ENCODE measurements at places on chromosomes 3 and 15.

GRCh38 chr3:55521064-55521737, 34.1 kb upstream of the WNT5A start:
- no peak for DNase-seq

- peak; percentile 99 for DNase-seq
Observed at GRCh38 chr3:9779721-9780457, 10.1 kb upstream of the CAMK1 start.

GRCh38 chr15:79682285-79682684, 214.5 kb downstream of the MTHFS start:
- DNase-seq, result no peak

GRCh38 chr3:33758281-33758680, 40.1 kb upstream of the PDCD6IP start:
- no peak for DNase-seq

DNA sequence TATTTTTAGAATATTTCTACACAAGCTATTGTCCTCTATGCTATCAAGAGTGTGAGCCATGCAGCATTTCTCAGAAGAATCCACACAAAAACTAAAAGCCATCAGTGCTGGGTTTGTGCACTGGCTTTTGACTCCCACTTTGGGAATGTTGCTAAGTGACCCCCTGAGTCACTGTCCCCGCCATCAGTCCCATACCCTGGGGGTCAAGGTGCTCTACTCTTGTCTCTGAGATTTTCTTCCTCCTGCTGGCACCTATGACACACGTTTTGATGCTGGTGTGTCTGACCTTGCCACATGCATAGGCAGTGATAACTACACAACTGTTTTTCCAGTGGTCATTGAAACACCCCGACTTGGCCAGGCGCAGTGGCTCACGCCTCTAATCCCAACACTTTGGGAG, 19.8 kb downstream of the CMTM7 start:
- DNase-seq, result no peak

DNA sequence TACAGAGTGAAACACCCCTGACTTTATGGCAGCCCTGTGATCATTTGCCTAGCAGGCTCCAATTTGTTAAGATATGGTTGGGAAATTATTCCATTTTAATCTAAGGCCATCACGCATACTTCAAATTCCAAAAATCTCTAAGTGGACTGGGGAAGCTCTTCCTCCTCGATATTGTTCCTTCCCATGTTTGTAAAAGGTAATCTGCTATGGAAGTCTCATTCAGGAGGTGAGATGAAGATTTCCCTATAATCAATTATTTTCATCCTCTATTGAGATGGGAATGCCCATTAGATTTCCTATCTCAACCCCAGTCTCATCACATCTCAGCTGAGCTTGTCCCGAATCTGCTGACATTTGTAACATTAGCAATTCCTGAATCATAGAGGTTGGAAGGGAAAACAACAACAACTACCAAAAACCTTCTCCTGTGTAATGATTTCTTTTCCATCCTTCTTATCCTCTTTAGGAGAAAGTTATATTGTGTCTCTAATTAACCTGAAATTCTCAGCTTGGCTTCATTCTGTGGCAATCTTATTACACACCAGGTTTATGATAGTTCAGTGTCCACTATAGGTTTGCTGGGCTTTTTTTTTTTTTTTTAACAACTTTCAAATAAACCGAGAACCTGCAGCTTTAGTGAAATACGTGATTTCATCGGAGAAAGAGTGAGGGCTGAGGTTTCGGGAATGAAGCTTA, 2.2 kb upstream of the NR2F2 start:
- DNase-seq, result no peak

DNA sequence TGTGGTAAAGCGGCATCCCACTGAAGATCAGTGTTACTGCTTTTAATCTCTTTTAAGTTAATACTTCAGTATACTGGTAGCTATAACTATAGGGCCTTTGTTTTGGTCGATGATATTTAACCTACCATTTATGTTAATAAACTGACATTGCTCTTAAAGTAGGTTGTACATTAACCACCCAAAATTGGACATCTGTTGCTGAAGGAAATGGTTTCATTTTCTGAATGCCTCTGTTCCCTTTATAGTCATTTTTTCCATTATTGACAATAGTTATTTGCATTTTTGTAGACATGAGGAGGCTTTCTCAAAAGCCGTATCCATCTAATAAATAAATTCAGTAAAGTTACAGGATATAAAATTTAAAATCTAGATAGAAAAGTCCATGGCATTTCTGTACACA, 252.4 kb upstream of the UBE2E1 start:
- no peak for DNase-seq

DNA sequence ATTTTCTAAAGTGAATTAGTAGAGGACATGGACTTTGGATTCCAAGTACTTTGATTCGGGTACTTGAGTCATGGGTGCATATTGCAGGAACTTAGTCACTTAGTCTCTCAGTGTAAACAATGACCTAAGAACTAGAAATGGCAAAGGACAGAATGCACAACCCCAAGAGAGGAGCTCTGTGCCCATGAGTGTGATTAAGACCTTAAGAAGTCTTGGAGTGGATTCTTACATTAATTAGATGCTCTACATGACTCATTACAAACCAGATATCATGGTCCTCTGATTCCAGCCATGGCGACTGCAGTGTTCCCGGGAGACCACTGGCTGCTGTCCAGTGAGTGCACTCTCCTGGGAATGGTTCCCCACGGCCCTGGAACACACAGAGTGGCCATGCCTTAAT, 251.5 kb downstream of the GABRG3 start:
- DNase-seq, result no peak

GRCh38 chr3:172536993-172537419, 13.8 kb upstream of the TNFSF10 start:
- DNase-seq, result peak; percentile 83

DNA sequence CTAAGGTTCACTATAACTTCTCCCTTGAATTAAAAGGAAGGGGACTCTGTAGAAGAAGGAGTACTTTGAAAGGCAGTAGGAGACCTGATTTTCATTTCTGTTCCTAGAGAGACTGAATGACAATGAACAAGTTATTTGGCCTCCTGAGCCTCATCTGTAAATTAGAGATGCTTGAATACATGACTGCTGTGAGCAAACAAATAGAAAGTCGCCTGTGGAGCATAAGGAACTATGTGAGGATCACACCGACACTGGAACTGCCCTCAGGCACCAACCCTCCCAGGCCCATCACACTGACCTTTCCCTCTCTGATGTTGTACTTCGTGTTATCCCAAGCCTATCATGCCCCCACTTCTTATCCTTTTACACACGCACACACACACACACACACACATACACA, 48.6 kb downstream of the IMPG2 start:
- no peak for DNase-seq

DNA sequence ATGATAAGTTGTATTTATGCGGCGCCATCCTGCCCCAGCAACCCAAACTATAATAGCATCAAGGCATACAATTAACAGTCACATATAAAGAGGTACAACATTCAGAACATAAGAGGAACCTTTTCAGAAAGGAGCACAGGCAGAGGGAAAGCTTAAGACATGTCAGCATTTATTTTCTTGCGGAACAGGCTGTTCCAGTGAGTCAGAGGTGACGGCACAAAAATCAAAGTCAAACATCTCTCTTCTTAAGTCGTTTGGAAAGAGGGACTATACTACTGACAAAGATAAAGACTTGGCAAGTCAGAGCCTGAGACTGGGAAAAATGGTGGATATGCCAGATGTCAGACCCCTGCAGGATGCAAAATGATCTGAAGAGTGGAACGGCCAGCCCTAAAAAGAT, 128.4 kb downstream of the CTNNB1 start:
- DNase-seq, result no peak

DNA sequence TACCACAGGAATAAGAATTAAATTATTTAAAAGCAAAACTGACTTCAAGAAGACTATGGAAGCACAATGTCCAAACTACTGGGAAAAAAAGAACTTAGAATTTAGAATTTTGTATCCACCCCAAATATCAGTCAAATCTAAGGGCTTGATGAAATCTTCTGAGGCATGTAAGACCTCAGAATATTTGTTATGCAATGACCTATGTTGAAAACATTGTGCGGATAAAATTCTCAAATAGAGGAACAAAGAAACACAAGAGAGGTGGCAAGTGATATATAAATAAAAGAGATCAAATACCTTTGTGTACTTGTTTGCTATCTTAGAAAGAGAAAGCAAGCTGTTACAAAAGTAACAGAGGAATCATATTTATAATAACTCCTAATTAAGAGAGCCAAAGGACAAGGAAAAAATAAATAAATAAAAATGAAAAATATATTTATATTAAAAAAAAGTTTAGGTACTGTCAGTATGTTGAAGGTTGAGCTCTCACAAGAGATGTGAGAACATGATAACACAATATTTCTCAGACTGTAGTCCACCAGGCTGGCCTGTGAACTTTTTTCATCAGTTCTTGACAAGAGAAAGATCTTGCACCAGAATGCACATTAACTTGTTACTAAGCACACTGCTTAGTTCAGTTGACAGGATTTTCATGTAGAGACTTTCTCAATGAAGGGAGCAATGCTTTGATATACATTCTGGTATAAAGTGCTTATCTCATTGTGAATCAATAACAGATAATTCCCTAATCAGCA, 50.0 kb downstream of the CPA3 start:
- DNase-seq, result no peak

DNA sequence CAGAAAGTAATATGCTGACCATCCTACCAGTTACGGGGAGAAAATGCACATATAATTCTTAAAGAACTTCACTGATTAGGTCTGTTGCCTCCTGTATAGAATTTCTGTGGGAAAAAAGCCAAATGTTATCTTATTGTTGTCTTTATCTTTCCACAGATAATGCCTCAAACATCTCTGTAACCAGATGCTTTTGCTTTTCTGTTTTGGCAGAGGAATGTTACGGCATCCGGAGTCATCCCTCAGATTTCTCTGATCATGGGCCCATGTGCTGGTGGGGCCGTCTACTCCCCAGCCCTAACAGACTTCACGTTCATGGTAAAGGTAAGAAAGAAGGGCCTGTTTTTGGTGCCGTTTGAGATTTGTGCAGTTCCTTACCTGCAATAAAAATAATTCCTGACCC, 33.5 kb downstream of the PCCB start:
- no peak for DNase-seq

DNA sequence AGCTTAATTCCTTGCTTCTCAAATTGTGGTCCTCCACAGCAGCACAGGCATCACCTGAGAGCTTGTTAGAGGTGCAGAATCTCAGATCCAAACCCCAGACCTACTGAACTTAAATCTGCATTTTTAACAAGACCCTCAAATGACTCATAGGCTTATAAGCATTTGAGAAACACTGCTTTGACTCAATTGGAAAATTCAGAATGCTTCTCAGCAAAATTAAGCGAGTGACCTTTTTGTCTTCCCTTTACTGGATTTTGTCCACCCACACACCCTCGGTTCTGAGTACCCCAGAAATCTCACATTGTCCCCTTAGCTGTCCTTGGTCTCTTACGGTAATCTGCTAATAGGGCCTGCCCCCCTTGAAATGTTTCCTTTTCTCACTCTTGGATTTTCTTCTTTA, 17.9 kb downstream of the CD80 start:
- no peak for DNase-seq

GRCh38 chr3:53040351-53040820, 5.5 kb downstream of the SFMBT1 start:
- no peak for DNase-seq

DNA sequence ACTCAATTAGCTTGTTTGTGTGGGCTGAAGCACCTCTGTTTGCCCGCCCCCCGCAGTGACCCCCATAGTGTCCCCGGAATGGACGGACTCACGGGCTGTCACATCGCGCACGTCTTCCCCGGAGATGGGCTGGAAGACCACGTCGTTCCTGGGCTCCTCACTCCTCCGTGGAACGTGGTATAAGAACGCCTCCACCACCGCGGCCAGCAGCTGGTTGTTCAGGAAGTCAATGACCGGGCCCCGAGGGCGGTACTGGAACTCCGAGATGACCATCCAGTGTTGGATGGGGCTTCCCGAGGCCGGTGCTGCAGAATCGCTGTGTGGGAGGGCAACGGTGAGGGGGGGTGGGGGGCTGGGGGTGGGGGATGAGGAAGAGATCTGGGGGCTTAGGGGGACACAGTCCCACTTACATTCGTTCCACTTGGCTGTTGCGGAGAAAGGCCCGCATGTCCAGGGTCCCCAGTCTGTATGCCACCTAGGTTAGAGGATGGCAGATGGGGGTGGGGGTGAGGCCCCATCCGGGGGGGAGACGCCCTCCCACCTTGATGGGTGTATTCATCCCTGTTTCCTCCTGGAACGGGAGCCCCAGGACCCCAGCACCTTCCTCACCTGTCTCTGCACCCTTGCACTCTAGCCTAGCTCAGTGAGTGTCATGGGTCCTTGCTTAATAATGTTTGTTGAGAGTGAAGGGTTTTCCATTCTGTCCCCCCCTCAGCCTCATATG, 30.2 kb downstream of the MUC20 start:
- no peak for DNase-seq

- DNase-seq, result peak; percentile 13
Observed at GRCh38 chr3:162302983-162303624, 806.5 kb downstream of the OTOL1 start.

DNA sequence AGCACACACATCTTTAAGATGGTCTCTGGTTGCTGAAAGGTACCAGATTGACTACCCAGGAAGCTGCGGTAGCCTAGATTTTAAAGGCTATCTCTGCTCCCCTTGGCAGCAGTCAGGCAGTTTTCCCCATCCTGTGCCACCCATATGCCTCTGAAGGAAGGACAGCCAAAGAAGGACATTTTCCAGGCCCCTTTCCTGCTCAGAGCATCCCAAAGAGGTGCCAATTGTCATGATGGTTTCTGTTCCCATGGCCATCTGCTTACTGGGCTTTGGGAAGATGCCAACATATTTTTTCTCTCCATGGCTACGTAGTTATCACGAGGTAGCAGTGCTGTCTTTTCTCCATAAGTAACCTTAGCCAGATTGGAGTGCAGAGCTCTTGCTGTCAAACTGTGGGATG, 39.7 kb downstream of the UNC13C start:
- no peak for DNase-seq

GRCh38 chr3:55686426-55687254, 199.5 kb upstream of the WNT5A start:
- no peak for DNase-seq

DNA sequence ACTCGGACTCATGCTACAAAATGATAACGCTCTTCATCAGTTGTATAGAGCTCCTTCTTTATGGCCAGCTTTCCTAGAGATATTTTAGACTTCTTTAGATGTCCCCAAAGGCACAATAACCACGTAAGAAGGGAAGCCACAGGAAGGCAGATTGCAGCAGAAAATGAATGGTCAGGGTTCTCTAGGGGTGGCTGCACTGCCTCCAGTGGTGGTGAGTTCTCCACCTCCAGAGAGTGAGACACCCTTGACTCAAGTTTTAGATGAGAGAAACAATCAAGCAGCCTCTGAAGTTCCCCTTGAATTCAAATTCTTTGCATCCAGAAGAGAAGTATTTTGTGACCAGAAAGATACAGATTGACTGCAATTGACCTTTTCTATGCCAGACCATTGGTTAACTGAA, 191.5 kb downstream of the TP63 start:
- DNase-seq, result no peak

GRCh38 chr3:196989721-196990262, 21.2 kb upstream of the PIGZ start:
- DNase-seq, result no peak

All from KBM-7 (cell line).